ENCODE measurements at places on chromosomes 1 and 21.

GRCh38 chr1:226121587-226122400 lies 59.3 kb downstream of the H3-3A start:
- peak; percentile 75 for DNase-seq

GRCh38 chr1:26700711-26701110 lies 4.9 kb downstream of the ARID1A start:
- DNase-seq, result no peak

DNA sequence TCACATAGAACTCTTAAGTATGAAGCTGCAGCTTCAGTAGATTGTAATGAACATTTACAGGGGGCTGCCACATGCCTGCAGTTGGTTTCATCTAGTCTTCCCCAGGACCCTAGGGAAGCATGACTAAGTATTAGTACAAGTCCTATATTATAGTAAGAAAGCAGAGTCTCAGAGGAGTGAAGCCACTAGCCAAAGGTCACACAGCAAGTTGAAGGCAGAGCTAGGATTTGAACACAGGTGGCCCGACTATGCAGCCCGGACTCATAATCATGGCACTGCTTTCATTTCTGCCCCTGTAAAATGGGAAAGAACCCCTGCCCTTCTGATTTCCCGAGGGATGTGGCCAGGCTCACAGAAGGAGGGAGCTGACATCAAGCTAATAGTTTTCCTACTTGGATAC lies 8.4 kb upstream of the CRYBG2 start:
- no peak for DNase-seq

DNA sequence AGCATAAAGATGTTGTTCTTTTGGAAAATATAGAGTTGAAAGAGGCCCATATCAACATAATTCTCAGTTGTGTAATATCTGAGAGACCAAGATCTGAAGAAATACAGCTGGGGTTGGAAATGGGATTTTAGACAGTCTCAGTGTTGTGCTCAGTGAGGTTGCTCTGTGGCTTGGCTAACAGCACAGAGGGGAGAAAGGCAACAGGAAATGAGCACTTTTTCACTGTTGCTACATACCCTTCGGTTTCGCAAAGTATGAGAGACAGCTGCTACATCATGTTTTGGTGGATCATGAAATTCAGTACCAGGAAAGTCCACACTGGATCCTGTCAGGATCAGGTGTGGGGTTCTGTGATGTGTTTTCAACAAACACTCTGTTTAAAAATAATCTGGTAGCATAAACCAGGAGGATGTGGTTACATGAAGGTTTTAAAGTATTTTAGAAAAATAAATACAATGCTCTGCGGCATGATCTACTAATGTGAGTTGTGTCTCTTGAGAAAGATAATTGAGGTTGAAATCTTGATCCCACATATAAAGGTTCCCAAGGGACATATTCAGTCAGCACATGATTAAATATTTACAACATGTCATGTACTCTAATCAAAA lies 7.0 kb upstream of the GPR88 start:
- DNase-seq, result peak; percentile 12

- DNase-seq, result no peak
These were observed 32.0 kb downstream of the VANGL2 start for GRCh38 chr1:160432371-160432786.

- peak; percentile 77 for DNase-seq
These were observed 13.2 kb downstream of the S100A7A start for GRCh38 chr1:153429266-153430165.

- peak; percentile 48 for DNase-seq
These were observed 510 bp downstream of the DENND4B start for GRCh38 chr1:153945795-153946621.

GRCh38 chr1:234091876-234092275 lies 187.4 kb downstream of the SLC35F3 start:
- DNase-seq, result no peak

DNA sequence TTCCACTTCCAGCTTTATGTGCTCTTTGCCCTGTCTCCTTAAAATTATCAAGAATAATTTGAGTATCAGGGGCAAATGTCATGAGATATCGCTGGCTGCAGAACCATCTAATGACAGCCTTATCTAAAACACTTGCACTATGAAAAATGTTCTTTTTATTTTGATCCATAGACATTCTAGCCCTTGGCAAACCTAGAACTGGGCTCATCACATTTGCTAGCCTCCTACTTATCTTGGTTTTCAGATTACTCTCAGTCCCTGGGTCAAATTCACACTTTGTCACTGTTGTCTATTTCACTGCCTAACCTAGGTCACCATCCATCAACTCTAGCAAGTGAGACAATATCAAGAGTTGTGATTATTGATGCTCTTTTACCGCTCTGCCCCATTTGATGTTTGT lies 59.9 kb upstream of the IPO9 start:
- no peak for DNase-seq

DNA sequence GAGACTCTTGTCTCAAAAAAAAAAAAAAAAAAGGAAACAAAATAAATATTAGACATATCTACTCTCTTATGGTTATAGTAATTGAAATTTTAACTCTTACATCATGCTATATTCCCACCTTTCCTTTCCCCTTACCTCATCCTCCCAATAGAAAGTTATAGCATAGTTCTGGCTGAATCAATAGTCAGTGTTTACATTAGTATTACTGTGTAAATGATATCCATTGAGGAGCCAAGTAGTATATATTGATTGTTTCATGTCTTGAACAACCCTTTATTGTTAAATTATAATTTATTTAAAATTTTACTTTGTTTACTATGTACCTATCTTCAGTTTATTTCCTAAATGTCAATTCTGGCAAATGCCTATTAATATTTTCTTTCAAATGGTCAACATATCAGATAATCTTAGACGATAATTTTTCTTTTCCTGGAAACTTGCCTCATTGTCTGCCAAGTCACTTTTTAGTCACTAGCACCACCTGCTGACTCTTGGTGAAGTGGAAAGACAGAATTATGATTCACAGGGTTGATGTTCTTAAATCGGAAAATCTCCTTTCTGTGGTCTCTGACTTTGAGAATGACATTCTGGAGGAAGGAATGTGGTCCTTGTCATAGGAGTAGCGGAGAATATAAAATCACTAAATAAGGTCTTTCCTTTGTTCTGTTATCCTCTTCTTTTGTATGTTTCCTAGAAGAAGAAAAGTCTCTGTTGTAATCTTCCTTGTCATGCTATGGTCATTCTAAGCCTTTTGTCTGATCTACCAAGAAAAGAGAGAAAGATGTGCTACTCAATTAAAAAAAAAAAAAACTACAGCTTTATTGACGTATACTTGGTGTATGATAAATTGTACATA lies 8.6 kb downstream of the HJV start:
- peak; percentile 27 for DNase-seq

GRCh38 chr21:43333298-43334062 lies 93.5 kb downstream of the SIK1 start:
- no peak for DNase-seq

DNA sequence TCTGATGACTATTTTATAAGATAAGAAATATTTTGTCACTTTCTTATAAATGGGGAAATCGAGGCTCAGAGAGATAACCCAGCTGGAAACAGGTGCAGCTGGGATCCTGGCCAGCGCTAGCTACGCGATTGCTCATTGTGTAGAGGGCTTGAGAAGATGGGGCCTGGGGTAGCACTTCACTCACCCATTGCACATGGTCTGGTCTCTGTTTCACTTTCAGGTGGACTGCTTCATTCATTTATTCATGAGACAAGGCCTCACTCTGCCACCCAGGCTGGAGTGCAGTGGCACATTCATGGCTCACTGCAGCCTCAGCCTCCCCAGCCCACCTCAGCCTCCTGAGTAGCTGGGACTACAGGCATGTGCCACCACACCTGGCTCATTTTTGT lies 23.8 kb downstream of the UBE4B start:
- no peak for DNase-seq

GRCh38 chr1:206025283-206025820 lies 1.7 kb upstream of the CTSE start:
- no peak for DNase-seq

DNA sequence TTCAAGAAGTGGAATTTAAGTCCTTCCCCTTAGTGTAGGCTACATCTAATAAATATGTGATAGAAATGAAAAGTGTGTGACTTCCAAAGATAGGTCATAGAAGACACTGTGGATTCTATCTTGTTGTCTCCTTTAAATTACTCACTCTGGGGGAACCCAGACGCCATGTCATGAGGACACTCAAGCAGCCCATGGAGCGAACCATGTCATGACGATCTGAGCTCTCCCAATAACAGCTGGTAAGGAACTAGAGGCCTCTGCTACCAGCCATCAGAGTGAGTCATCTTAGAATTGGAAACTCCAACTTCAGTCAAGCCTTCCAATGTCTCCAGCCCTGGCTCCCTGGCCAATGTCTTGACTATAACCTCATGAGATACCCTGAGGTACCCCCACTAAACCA lies 6.3 kb downstream of the COA7 start:
- DNase-seq, result no peak

- no peak for DNase-seq
These were observed 1233.3 kb upstream of the B3GALT2 start for GRCh38 chr1:194419721-194420120.

DNA sequence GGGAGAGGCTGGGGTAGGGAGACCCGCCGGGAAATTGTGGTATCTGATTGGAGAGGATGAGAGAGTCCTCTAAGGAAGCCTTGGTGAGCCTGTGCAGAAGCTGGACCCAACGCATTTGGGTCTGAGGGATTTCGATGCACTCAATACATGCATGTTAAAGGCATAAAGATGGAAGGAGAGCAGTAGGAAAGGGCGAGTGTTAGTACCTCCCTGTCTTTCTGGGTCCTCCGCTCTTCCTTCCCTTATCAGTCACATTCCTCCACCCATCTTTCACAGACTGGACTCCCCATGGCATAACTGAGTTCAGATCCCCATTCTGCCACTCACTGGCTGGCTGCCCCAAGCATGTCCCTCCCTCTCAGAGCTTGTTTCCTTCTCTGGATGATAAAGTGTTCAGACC lies 7.3 kb downstream of the RGS16 start:
- DNase-seq, result no peak

- no peak for DNase-seq
These were observed 10.2 kb upstream of the KIAA1614 start for GRCh38 chr1:180902541-180902940.

DNA sequence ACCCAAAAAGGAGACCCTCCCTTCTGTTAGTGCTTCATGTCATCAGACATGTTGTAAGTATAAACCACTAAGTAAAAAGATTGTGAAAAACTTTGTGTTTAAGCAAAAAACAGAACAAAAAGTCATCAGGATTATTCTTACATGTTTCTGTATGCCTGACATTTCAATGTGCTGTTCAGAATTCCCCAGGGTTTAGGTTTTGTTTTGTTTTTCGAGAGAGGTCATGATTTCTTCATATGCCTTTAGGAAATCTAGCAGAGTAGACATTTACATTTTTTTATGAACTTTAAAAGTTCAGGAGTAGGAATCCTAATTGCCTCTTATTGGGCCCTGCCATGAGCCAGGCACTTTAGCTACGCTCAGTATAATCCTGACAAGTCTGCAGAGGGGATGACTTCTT lies 85.3 kb downstream of the VPS13D start:
- no peak for DNase-seq

DNA sequence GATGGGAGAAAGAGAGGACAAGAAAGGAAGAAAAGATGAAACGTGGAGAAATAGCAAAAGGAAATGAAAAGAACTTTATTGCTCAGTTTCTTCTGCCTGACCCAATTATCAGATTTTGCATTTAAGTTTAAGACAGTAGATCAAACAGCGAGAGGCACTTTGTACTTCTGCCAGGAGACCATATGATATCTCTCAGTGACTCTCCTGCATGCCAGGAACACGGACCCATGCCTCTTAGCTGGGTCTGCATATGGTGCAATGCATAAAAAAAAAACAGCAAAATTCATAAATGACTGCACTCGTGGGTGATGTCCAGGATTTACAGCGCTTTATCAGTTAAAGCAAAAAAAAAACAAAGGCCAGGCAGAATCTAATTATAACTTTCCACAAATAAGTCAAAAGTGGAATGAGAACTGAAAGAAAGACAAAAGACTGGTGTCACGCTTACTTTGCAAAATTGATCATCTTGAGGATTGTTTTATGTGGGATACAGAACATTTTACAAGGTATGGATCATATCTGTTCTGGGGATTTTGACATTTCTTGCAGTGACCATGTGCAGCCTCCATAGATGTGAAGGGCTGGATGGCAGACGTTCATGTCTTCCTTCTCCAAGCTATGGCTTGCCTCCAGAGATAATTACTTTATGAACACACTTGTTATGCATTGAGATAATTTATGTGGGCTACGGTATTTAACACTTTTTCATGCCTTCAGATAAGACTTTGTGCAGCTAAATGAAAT lies 79.5 kb downstream of the RUNX1 start:
- no peak for DNase-seq

- DNase-seq, result no peak
These were observed 45.5 kb downstream of the UCHL5 start for GRCh38 chr1:193013707-193014106.

- DNase-seq, result no peak
These were observed 37.1 kb downstream of the PIK3CD start for GRCh38 chr1:9688599-9688998.

DNA sequence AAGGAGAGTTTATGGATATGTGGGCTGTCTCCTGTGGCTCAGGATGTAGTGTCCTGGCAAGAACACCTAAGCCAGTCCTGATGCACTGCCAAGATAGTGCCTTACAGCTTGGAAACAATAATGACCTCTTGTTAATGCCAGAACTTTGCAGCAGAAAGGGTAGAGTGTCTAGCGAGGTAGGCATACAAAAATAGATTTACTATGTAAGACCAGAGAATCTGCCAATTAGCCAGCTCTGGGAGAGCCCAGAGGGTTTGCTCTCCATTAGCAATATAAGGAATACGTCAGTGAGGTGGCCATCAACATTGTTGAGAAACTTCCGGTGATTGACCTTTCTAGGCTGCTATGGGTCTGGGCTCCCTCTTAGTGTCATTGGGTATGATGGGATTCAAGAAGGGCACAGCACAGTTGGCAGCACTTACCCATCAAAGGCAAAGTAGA lies 178.5 kb upstream of the GALNT2 start:
- no peak for DNase-seq

DNA sequence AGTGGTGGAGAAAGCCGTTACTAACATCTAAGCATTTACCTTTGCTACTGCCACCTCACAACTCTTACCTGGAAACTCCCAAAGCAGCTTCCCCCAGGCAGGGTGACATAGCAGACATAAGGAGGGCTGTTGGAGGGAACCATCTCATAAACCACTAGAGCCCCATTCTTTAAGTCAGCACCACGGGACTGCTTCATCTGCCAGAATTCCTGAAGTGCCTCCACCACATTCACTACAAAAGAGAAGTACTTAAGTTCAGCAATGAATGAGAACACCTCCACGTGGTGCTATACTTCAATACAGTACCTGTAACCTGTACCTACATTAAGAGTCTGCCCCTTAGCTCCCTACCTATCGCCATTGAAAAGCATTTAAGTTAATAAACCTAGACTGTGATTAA lies 10.3 kb downstream of the LIX1L start:
- no peak for DNase-seq

GRCh38 chr1:24362982-24363614 lies 43.9 kb downstream of the GRHL3 start:
- DNase-seq, result no peak

GRCh38 chr1:167130829-167131510 lies 37.1 kb downstream of the STYXL2 start:
- no peak for DNase-seq
